ENCODE measurements at places on chromosomes 4 and X.

GRCh38 chrX:74420196-74421035 is 877 bp upstream of the SLC16A2 start:
- DNase-seq: peak; percentile 40

DNA sequence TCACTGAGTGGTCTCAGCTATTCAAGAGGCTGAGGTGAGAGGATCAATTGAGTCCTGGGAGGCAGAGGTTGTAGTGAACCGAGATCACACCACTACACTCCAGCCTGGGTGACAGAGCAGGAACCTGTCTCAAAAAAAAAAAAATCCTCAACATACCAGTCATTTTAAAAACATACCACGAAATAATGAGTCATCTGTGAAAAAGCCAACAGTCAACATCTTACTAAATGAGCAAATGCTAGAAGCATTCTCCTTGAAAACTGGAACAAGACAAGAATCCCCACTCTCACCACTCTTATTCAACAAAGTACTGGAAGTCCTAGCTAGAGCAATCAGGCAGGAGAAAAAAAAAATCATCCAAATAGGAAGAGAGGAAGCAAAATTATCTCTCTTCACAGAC is 104.0 kb upstream of the ARHGEF9 start:
- no peak for DNase-seq

DNA sequence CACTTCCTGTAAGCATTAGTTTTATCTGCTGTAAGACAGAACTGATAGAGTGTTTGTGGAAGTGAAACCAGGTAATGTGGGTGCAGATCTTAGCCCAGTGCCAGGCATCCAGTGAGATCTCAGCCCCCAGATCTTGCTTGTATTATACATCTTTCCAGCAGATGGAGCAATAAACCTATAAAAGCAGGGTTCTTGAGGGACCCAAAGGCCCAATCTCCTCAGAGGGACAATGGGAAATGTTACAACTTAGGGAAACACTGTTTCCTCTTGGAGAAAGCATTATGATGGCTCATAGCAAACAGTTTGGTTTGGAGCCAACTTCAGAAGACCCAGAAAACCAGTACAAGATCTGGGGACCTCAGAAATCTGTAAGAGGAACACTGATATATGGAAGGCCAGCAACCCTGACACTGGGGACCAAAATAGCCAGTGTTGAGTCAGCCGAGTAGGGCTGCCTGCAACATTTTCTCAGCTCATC is 206.3 kb downstream of the SLC7A11 start:
- DNase-seq: no peak

DNA sequence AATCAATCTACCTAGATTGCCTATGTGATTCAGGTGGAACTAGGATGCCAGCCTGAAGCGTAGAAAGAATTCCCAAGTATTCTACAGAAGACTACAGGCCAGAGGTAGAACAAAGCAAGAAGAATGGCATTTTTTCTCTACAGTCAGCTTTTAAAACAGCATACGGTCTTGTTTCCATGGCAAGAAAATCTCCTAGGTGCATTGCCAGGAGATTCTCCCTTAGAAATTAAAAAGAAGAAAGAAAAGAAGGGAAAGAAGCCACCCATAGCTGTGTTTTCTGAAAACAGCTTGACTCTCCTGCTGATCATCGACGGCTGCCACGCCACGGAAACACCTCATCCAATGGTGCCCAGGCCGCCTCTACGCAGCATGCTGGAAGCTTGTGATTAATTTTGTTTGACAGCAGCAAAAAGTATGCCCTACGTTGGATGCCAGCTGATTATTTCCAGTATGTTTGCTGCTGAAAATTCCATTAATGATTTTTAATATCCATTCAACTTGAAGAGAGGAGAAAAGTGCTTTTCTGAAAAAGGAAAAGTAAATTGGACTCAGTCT is 24.1 kb downstream of the ANK2 start:
- no peak for DNase-seq
